ENCODE measurements at places on chromosomes 11 and 22.

- DNase-seq, result no peak
Observed at GRCh38 chr11:111814106-111814505, 47.9 kb upstream of the PPP2R1B start.

DNA sequence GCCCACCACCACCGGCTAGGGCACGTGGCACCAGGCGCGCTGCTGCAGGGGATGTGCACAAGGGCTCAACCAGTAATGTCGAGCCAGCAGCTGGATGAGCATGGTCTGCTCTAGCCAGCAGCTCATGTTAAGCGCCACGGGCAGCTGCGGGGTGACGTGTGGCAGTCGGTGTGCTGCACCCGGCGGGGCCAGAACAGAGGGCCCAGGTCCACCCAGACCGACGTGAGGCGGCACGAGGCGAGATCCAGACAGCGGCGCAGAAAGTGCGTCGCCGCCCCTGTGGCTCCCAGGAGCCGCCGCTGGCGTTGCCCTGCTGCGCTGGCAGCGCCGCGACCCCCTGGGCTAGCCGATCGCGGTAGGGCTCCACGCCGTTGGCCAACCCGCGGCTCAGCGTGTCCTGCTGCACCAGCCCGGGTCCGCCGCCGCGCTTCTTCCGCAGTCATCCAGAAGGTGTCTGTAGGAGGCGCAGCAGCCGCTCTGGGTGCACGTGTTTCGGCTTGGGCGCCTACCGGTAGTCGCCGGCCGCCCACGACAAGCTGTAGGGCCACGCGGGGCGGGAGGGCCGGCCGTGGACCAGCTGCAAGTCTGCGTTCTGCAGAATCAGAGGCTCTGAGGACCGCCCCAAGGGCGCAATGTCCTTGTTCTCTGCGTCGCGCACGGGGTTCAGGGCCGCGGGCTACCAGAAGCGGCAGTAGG, 4.6 kb upstream of the GALR3 start:
- peak; percentile 53 for DNase-seq

- no peak for DNase-seq
Observed at GRCh38 chr11:72543849-72544542, 109.7 kb upstream of the CLPB start.

DNA sequence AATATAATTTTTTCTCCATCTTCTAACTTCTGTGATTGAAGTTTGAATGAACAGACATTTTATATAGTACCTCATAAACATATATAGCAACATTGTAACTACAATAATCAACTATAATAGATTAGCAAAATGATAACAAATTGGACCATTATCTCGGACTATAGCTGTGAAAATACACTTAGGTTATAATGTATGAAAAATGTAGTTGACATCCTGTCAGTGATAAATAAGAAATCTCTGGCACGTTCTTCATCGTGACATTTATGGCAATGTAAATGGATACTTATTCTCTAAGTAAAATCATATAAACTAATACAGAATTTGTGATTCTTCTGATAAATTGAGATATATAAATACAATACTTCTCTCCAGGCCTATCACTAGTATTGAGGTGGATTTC, 333.3 kb downstream of the GUCY1A2 start:
- DNase-seq, result no peak

DNA sequence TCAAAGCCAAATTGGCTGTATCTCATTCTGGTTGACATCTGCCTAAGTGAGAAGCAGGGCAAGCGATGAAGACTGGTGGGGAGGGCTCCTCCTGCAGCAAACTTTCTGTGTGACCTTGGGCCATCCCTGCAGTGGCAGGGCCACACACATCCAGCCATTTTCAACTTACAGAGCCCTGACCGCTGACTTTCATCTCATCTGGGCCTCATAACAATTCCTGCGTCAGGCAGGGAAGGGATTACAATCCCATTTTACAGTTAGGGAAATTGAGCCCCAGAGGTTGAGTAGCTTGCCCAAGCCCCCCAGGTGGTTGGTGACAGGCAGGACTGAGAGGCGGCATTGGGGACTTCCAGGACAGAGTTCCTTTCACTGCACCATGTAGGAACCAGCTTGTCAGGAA, 21.9 kb downstream of the TPBGL start:
- no peak for DNase-seq

DNA sequence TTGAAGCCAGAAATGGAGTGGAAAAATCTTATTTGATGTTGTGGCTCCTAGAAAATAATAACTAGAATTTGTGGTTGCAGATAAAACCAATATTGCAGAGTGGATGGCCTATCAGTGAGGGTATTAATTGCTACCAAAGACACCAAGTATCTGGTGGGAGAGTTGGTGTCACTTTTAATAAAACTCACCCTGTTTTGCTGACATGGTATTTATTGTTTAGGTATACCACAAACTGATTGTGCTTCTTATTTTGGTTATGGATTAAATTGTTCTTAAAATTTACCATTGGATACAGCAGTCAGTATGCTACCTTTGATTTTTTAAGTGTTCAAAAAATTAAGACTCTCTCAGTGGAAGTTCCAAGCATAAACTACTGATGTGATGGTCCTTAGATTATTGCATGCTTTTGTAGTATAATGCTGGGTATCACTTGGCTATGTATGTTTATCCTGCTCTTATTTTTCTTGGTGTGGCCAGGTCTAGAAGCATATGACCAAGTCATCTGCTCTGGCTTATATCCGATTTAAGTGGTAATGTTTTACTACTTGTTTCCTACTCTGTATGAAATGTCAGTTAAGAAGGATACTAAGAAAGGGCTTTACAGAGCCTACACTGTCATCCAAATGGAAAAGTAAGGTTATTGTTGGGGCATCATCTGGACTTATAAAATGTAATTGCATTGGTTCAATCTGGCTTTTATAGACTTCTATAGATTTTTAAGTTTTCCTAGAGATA, 101.6 kb downstream of the ARHGAP42 start:
- DNase-seq, result no peak

DNA sequence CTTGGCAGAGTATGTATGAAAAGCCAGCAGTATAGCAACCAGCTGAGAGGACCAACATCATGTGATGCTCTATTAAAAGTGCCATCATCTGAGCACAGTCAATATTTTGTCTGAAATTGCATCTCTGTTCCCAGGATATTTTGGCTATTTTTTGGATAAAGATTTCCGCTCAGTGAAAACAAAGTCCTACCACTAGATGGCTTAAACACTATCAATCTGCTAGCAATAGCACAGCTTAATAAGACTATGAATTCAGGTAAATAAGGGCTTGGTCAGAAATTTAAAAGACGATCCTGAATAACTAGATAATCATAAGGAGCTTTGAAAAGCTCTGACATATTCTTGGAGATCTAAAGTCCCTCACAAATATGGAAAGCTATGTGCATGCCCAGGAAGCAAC, 74.4 kb downstream of the MS4A13 start:
- DNase-seq, result no peak

DNA sequence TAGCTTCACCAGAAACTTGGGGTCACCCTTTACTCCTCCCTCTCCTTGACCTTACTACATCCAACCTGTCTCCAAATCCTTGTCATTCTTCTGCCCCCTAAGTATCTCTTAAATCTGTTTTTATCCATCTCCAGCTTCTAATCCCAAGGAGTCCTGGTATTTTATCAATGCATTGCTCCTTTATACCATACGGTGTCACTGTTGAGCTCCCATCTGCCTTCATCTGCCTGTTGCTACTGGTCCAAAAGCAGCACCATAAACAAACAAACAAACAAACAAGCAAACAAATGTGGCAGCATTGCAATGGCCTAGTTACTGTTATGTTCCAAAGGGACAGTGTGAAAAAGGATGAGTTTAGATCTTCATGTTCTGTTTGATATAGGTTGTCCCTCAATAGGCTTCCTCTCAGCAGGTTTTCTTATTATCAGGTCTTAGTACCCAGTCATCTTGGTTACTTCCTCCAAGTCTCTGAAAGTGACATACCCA, 34.2 kb downstream of the DNHD1 start:
- peak; percentile 58 for DNase-seq

DNA sequence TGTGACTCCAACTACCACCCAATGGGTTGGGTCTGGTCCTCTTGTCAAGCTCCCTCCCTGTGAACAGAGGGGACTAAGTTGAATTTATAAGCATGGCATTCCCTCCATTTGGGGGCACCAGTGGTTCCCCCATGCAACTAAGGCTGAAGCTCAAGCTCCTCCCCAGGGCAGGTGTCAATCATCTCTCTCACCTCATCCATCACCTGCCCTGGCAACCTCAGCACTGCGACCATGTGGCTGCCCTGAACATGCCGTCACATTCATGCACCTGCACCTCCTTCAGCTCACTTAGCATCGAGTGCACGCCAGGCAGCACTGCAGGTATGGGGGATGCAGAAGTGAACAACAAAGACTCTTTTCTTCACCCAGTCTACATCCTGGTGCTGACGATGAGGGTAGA, 799.3 kb downstream of the TBC1D22A start:
- DNase-seq, result no peak

- DNase-seq, result no peak
Observed at GRCh38 chr11:82194521-82194920, 539.1 kb downstream of the FAM181B start.

GRCh38 chr11:31641477-31642062, 132.0 kb downstream of the ELP4 start:
- peak; percentile 70 for DNase-seq

- DNase-seq, result no peak
Observed at GRCh38 chr22:42256930-42257329, 13.5 kb downstream of the TCF20 start.

DNA sequence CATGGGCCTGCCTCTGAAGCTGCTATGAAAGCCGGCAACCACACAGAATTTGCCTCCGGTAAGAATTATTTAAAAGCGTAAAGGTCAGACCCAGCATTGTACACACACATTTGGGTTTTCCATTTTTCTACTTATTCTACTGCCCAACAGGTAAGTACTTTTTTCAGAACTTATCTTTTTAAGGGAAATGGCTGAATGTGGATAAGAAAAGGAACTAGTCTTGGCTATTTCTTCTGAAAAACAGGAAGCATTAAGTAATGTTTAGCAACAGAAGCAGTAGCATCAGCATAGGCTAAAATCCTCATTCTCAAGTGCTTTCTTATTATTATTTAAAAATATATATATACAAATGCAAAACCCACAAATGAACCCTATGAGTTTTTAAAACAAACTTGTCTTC, 103.1 kb downstream of the MPPED2 start:
- no peak for DNase-seq

GRCh38 chr11:13209379-13209778, 68.2 kb upstream of the BMAL1 start:
- no peak for DNase-seq

- peak; percentile 41 for DNase-seq
Observed at GRCh38 chr11:19727246-19727645, 14.6 kb downstream of the NAV2 start.

- no peak for DNase-seq
Observed at GRCh38 chr11:4700436-4700820, 2.8 kb upstream of the OR51E2 start.

DNA sequence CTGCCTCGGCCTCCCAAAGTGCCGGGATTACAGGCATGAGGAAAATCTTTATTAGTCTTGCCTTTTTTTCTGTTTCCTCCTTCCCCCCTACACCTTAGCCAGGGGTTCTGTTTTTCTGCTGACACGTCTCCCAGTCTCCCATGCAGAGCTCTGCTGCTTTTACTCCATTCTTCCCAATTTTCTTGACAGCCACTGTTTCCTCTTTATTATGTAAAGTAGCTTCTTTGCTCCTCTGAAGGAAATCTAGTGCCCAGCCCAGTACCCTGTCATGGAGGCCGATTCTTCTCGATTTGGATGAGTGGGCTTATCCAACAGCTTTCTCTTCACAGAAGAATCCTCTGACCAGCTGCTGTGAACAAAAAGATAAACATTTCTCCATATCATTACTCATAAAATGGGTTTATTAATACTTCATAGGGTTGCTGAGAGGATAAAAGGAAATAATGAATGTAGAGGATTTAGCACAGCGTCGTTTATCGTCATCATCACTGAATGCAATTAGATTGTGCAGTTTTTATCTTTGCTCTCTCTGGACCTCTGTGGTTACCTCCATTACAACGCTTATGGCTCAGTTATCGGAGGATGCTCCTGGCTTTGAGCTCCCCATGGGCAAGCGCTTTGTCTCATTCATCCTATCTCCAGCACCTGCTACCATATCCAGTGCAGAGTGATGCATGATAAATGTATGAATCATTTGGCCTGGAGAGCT, 375.6 kb upstream of the C11orf87 start:
- DNase-seq, result no peak

Data from NCI-H1105 treated with DMSO at 0.1 percent for 48 hours (cell line).